ENCODE measurements at places on chromosomes 3 and 15.

GRCh38 chr15:83844742-83845141 lies 190.8 kb downstream of the ADAMTSL3 start:
- DNase-seq = no peak

DNA sequence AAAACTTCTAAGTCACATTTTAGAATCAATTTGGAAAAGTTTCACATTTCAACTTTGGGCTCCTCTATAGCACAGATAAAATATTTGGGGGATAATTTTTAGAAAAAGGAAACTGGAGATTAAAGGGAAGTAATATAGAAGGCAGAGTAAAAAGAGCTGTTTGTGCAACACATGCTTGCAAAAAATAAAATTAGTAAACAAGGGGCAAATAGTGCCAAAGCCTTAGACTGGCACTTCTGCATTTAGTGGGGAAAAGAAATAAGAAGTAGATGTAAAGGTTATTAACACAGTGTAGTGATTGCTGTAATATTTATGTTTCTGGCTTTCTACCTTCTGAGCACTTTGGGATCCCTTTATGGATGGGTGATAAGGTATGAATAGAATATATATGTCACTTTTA lies 246.6 kb downstream of the CBLB start:
- no peak for DNase-seq

DNA sequence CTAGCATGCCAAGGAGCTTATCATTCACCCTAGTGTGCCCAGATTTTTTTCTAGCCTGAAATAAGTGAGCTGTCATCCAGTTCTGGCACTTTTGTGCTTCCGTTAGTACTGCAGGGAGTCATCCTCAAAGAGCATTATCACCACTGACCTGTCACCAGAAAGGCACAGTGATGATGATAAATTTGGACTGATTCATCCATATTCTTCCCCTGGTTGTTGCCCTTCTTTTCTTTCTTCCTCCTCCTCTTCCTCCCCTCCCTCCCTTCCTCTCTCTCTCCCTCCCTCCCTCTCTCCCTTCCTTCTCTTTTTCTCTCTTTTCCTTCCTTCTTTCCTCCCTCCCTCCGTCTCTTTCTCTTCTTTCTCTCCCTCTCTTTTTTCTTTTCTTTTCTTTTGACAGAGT lies 21.3 kb downstream of the SLC35G2 start:
- no peak for DNase-seq

DNA sequence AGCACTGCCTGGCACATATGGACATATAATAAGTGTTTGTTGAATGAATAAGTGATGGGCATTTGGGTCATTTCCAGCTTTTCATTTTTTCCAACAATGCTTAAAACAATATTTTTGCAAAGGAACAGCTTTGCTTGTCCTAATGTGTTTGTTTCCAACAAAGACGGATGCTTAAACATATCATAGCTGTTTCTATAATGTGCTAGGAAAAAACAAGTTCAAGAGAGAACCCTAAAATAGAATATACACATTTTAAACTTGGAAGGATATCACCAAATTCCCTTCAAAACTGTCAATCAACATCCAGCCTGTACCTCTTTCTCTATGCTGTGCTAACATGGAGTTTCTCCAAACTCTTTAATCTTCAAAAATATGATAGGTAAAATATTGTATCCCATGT lies 224.5 kb upstream of the WNT5A start:
- DNase-seq = no peak

DNA sequence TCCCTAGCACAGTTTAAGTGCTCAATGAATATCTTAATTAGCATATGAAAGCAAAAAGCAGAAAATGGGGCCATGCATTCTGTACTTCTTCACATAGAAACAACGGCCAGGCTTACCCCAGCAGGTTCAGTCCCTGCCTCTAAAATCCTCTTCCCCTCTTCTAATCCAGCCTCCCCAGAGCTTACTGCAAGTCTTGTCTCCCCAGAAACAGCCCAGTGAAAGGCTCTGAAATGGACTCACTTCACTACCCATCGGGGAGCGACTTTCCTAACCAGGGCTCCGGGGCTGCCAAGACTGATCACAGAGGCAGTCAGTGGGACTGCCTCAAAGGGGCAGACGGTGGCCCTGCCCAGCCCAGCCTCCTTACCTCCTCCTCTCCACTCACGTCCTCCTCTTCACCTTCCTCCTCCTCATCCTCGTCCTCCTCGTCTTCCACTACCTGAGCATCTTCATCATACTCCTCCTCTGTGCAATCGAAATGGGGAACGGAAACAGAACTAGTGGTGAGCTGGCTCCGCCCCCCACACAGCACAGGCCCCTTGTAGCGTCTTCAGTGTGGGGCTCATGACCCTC lies 38.0 kb downstream of the ANP32A start:
- DNase-seq = no peak

DNA sequence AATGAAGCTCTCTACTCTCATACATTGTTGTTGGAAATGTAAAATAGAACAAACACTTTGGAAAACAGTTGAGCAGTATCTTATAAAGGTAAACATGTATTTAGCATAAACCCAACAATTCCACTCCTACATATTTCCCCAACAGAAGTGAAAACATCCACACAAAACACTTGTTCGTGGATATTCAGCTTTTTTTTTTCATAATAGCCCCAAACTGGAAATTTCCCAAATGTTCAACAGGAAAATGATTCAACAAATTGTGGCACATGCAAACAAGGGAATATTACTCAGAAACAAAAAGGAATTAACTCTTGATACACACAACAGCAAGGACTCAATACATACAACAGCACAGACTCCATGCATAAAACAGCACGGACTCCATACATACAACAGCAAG lies 28.5 kb downstream of the RFTN1 start:
- DNase-seq = no peak

DNA sequence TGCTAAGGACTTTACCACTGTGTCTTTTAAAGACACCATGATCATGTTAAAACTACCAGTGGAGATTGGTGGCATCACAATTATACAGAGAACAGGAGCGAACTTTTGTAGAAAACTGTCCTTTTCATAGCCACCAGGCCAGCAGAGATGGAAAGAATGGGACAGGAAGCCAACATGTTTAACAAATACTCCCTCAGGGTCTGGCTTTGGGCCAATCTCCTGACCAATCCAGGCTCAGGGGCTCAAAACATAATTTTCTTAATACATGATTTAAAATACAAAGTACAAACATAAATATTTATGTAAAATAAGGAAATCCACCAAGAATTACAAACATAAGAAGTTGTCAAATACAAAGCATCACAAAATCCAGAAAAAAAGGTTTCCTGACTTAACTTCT lies 266.0 kb downstream of the VPS13C start:
- DNase-seq = no peak

DNA sequence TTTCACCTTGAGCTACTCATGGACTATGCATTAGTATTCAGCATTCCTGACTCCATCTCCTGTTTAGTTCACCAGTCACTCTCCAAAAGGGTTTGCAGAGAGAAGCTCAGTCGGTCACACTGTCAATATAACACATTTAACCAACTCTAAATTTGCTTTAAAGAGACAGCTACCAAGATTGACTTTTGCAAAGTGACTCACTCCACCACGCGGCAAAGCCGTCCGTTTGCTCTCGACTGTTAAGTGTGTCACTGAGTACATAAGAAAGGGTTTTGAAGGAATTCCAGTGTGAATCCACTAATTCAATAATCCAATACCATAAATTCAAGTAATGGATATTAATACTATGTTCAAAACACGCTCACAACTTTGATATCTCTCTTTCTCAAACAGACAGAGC lies 1006.7 kb upstream of the NR2F2 start:
- no peak for DNase-seq

DNA sequence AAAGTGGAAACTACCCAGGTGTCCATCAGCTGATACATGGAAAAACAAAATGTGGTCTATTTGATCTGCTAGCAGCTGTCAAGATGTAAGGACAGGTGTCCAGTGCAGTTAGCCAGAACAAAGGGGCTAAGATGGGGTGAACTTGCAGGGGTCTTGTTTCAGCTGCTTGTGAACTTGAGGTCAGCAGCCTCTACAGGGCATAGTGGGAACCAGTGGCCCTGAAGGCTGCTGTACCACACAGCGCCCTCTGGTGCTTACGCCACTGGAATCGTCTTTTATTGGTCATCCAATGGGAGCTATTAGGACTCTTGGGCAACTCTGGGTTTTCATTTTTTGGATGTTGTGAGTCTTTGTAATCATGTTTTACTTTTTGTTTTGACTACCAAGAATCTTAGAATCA lies 62.2 kb upstream of the CTSH start:
- no peak for DNase-seq

DNA sequence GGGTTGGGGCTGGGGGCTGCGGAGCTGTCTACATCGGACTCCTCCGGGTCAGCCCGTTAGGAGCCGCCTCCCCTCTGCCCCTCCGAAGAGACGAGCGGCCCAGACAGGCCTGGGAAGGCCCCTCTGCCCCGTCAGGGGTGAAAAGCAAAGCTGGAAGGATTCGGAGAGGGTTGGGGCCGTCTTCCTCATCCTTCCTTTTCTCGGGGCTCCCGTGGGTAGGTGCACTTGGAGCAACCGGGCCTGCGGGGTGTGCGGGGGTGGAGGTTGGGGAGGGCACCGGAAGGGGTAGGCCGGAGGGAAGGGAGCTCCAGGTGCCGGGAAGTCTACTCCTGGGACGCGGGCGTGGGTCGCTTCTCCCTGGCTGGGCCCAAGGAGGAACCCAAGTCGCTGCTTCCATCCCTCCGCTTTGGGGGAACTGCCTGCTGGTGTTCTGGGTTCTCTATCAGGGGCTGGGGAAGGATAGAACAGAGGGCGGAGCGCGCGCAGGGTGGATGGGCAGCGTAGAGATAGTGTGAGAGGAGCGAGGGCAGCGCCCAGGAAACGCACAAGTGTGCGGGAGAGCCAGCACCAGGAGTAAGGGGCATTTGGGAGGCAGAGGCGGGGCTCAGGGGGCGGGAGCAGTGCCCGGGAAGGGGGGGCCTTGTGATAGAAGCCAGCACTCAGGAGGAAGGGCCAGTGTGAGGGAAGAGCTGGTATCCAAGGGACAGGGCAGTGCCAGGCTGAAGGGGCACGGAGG lies 590 bp downstream of the POLR2H start:
- DNase-seq = no peak

DNA sequence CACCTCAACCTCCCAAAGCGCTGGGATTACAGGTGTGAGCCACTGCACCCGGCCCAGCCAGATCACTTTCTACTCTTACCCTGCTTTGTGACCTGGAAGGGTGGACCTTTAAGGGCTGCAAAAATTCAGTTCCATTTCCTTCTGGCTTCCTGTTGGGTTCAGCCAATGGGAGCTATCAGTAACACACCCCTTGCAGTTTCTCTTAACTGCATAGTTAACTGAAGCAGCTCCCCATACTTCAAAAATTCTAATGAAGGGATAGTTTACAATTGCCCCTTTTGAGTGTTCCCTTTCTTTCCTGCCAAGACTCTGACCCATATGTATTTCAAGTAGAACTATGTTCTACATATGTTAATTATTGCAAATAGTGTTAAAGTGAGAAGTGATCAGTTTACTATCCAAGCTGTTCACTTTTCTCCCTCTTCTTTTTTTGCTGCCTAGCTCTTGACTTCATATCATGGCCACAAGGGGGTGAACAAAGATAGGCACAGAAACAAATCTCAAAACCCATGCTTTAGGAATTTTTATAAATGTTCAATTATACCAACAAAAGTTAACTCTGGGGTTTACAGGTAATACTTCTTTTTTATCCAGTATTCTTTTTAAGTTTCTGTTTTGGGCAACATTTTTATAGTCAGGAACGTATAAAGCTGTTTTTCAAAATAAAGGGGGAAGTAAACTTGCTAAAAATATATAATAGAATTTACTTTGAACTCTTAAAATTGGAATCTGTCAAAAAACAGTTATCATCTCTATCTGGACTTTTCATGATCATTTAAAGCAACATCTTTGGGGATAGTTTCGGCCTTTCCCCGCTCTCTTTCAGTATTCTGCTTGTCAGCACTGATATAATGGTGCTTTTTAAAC lies 8.1 kb downstream of the PGBD4 start:
- DNase-seq = no peak

DNA sequence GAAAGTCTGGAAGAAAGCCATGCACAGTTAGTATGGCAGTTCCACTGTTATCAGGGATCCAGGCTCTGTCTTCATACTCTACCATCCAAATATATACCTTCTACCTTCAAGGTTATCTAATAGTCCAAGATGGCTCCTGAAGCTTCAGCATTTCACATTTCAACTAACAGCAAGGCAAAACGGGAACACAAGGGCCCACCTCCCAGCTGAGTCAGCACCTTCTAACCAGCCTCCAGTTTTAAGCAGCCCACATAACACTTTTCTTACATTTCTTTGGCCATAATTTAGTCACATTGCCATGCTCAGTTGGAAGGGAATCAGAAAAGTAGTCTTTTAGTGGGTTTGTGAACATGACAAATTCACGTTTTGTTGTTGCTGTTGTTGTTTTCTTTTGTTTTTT lies 15.4 kb upstream of the MSL2 start:
- no peak for DNase-seq

DNA sequence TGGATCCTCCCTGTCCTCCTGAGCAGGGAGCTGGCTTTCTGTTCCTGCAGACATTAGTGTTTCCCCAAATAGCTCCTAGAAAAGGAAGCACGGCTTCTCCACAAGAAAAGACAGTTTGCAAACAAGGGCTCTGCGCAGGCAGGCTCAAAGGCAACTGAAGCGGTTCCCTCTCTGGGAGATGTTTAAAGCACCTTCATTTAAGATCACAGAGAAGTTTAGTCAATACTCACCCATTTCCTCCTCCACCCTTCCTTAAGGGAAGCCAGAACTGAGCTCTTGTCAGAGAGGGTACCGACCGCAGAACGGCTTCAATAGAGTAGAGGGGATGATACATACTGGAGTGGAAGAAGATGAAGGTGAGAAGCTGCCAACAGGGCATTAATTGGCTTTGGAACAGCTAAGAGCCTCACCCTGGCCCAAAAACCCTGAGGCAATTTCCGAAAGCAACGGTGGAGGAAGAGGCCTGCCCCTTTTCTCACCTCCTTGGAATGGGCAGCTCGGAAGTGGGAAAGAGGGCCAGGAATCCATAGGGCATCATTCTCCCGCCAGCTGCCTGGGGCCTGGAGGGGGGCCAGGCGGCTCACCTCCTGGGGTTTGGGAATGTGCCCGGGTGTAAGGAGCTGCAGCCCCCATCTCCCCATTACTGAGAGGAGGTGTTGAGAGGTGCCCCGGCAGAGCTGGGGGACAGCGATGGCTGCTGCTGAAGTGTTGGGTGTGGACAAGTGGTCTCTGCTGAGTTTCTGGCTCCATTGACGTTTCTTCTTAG lies 4.8 kb upstream of the EPHB3 start:
- DNase-seq = no peak
